Mesendoderm (in vitro differentiated cells): ENCODE measurements at places on chromosomes 5 and 9.

- no peaks in the 10 kb centered on the region for H3K36me3 ChIP-seq
- H3K27me3 ChIP-seq, result no peaks in the 10 kb centered on the region
- no peak for DNase-seq
- H3K4me3 ChIP-seq, result no peak overlapping the region
- H3K27ac ChIP-seq, result no peak overlapping the region
These were observed 12.6 kb upstream of the LPCAT1 start for GRCh38 chr5:1536322-1536845.

DNA sequence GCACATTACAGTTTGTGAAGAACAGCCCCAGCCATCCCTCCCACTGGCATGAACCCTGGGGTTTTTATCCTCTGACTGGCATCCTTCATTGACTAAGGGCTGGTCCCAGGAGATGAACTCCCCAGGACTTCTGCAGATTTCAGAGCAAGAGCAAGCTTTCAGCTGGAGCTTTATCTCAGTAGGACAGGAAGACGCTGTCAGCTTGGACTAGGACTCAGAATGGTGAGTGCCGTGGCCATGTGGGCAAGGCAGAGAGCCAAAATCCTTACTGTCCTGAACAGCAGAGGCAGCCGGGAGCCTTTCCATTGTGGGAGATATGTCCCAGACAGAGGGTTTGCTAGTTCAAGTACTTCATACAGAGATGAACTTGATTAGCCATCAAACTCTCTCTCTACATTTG is 3.2 kb upstream of the ACOT12 start:
- H3K36me3 ChIP-seq, result no peaks in the 10 kb centered on the region
- H3K4me3 ChIP-seq, result no peak overlapping the region
- H3K27me3 ChIP-seq, result no peaks in the 10 kb centered on the region

DNA sequence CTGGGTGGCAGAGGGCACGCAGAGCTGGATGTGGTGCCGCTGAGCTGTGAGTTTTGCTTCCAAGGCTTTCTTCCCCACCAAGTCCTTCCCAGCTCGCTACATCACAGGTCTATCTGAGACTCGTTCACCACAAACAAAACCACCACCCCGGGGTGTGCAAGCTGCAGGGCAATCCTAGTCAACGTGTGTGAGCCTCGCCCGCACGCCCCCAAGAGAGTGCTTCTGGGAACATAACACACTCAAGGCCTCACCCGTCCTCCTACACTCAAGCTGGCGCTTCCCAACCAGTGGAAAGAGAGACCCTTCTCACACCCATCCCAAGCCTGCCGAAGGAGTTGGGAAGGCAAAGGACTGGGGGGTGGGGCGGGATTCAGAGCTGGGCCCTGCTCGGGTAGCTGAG is 10.6 kb downstream of the SNAPC4 start:
- no peak for DNase-seq
- no peak overlapping the region for H3K27ac ChIP-seq
- no peaks in the 10 kb centered on the region for H3K27me3 ChIP-seq
- peaks cover 25% of the 10 kb centered on the region for H3K36me3 ChIP-seq
- no peak overlapping the region for H3K4me3 ChIP-seq

GRCh38 chr5:89991592-89991991 is 418.0 kb downstream of the CETN3 start:
- no peak overlapping the region for H3K27ac ChIP-seq

GRCh38 chr5:121596882-121597281 is 254.8 kb upstream of the FTMT start:
- no peak overlapping the region for H3K27ac ChIP-seq
- DNase-seq, result peak; percentile 16
- H3K4me1 ChIP-seq, result no peaks in the 10 kb centered on the region
- H3K27me3 ChIP-seq, result no peaks in the 10 kb centered on the region
- H3K4me3 ChIP-seq, result no peak overlapping the region

GRCh38 chr9:135882011-135882410 is 25.3 kb downstream of the CAMSAP1 start:
- no peaks in the 10 kb centered on the region for H3K36me3 ChIP-seq
- DNase-seq, result peak; percentile 59
- no peak overlapping the region for H3K27ac ChIP-seq
- H3K4me1 ChIP-seq, result peaks cover 8% of the 10 kb centered on the region
- no peaks in the 10 kb centered on the region for H3K27me3 ChIP-seq

DNA sequence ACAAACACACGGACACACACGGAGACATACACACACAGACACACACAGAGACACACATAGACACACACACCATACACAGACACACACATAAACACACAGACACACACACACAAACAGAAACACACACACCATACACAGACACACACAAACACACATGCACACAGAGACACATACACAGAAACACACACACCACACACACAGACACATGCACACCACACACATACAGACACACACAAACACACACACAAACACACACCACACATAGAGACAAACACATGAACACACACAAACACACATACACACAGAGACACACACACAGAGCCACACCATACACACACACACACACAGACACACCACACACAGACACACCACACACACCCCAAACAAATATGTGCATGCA is 152.7 kb upstream of the FOXD4L5 start:
- H3K27ac ChIP-seq, result no peak overlapping the region
- H3K27me3 ChIP-seq, result no peaks in the 10 kb centered on the region
- no peaks in the 10 kb centered on the region for H3K36me3 ChIP-seq
- no peaks in the 10 kb centered on the region for H3K4me1 ChIP-seq

DNA sequence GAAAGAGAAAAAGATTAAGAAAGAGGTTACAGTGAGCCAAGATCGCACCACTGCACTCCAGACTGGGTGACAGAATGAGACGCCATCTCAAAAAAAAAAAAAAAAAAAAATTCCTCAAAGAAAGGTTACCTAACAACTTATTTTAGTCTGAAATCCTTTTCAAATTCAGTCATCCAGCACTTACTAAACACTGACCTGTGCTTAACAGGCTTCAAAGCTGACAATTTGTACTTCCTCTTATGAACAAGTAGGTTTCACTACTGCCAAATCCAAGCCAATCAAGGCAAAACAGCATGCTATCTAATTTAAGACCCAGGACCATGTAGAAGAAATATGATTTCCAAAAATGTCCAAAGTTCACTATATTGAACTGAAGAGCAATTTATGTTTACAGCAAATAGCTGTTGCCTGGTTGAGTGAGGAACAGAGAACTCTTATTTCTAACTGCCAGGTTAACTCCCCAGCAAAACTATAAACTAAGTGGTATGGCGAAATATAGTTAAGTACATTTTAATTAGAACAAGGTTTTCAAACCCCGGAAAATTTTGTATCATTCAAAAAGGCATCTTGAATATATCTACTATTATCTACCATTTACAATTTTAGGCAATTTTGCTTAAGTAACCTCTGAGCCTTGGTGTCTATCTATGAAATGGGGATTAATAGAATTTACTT is 13.4 kb downstream of the PWWP2A start:
- H3K4me1 ChIP-seq, result no peaks in the 10 kb centered on the region
- H3K27ac ChIP-seq, result no peak overlapping the region
- H3K4me3 ChIP-seq, result no peak overlapping the region
- H3K36me3 ChIP-seq, result no peaks in the 10 kb centered on the region
- no peaks in the 10 kb centered on the region for H3K27me3 ChIP-seq

GRCh38 chr5:149452007-149452664 is 73.0 kb upstream of the IL17B start:
- no peaks in the 10 kb centered on the region for H3K4me1 ChIP-seq
- H3K36me3 ChIP-seq, result no peaks in the 10 kb centered on the region
- H3K27me3 ChIP-seq, result no peaks in the 10 kb centered on the region
- DNase-seq, result peak; percentile 95
- H3K27ac ChIP-seq, result peak overlapping the region; percentile 13
- no peak overlapping the region for H3K4me3 ChIP-seq

DNA sequence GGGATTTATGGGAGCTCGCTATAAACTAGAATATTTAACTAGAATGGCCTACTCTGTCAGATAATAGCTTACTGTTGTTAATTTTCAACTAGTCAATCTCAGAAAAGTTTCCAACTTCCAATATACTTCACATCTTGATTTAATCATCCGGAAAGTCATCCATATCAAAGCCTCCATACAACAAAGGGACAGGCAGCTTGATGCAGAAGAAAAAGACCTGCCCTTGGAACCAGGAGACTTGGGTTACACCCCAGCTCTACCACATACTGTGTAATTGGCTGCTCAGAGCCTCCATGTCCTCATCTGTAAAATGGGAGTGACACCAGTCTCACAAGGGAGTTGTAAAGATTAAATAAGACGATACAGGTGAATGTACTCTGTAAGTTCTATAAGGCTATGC is 1.9 kb downstream of the PTPN3 start:
- no peak overlapping the region for H3K4me3 ChIP-seq
- peaks cover 2% of the 10 kb centered on the region for H3K4me1 ChIP-seq
- H3K27me3 ChIP-seq, result peaks cover 24% of the 10 kb centered on the region
- no peak overlapping the region for H3K27ac ChIP-seq
- no peak for DNase-seq
- no peaks in the 10 kb centered on the region for H3K36me3 ChIP-seq

- H3K27me3 ChIP-seq, result no peaks in the 10 kb centered on the region
- H3K4me3 ChIP-seq, result no peak overlapping the region
- DNase-seq, result no peak
These were observed 16.6 kb downstream of the POU5F2 start for GRCh38 chr5:93724791-93725190.

- H3K4me3 ChIP-seq, result no peak overlapping the region
- DNase-seq, result no peak
- no peaks in the 10 kb centered on the region for H3K4me1 ChIP-seq
- H3K27ac ChIP-seq, result no peak overlapping the region
- no peaks in the 10 kb centered on the region for H3K36me3 ChIP-seq
- no peaks in the 10 kb centered on the region for H3K27me3 ChIP-seq
These were observed 223.2 kb downstream of the CACNA1B start for GRCh38 chr9:138100711-138101350.

- no peak overlapping the region for H3K4me3 ChIP-seq
- H3K27ac ChIP-seq, result no peak overlapping the region
- no peaks in the 10 kb centered on the region for H3K4me1 ChIP-seq
- no peaks in the 10 kb centered on the region for H3K27me3 ChIP-seq
- no peak for DNase-seq
These were observed 47.8 kb downstream of the THOC3 start for GRCh38 chr5:175920231-175920811.

DNA sequence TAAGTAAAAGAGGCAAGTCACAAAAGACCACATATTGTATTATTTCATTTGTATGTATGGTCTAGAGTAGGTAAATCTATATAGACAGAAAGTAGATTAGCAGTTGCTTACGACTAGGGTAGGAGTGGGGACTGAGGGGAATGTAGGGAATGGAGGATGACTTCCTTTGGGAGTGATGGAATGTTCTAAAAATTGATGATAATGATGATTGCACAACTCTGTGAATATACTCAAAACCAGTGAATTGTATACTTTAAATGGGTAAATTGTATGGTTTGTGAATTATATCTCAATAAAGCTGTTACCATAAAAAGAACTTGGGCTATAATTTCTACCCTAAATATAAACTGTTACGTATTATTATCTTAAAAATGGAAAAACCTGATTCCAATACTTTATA is 35.0 kb downstream of the ADAMTS6 start:
- DNase-seq, result no peak
- H3K27me3 ChIP-seq, result no peaks in the 10 kb centered on the region
- H3K4me1 ChIP-seq, result no peaks in the 10 kb centered on the region
- no peak overlapping the region for H3K4me3 ChIP-seq
- no peak overlapping the region for H3K27ac ChIP-seq

GRCh38 chr9:8115570-8115969 is 316.0 kb upstream of the DMAC1 start:
- no peak overlapping the region for H3K4me3 ChIP-seq
- DNase-seq, result no peak
- H3K36me3 ChIP-seq, result no peaks in the 10 kb centered on the region
- H3K4me1 ChIP-seq, result peaks cover 2% of the 10 kb centered on the region

DNA sequence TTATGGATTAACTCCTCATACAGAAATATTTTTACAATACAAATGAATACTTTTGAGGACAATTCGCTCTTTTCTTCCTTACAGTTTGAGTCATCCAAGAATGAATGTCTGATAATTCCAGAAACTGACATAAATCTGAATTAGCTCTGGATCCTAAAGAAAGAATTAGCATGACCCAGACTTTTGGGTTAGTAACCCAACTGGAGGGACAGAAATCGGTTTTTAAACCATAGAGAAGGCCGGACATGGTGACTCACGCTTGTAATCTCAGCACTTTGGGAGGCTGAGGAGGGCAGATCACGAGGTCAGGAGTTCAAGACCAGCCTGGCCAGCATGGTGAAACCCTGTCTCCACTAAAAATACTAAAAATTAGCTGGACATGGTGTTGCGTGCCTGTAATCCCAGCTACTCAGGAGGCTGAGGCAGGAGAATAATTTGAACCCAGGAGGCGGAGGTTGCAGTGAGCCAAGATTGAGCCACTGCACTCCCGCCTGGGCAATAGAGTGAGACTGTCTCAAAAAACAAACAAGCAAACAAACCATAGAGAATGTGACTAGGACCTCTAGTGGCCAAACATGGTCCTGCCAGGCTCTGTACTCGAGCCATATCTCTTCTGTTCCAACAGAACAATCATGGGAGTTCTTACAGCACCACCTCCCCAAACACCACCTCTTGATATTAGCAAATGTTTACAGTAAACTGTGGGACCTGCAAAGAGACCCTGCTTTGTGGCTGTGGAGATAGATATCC is 44.8 kb downstream of the LURAP1L start:
- no peaks in the 10 kb centered on the region for H3K36me3 ChIP-seq
- peak; percentile 63 for DNase-seq
- no peak overlapping the region for H3K27ac ChIP-seq
- H3K4me3 ChIP-seq, result no peak overlapping the region

DNA sequence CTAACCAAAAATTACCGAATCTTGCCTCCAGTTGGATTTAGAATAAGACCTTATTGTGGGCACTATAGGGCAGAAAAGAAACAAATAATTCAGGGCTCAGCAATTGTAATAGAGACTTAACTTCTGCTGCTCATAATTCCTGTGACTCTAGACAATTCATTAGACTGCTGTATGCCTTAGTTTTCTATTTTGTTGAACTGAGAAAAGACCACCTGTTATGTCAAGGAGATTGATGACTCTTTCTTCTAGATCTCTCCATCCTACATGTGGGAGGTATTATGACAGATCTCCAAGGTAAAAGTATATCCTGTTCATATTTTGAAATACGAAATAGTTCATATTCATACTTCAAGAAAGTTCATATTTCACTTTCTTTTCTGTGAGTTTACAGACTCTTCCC is 605.1 kb downstream of the PSAT1 start:
- H3K27me3 ChIP-seq, result no peaks in the 10 kb centered on the region
- no peak for DNase-seq
- no peak overlapping the region for H3K27ac ChIP-seq
- no peak overlapping the region for H3K4me3 ChIP-seq
- H3K36me3 ChIP-seq, result no peaks in the 10 kb centered on the region
- H3K4me1 ChIP-seq, result no peaks in the 10 kb centered on the region

GRCh38 chr9:38432922-38433510 is 8.8 kb upstream of the IGFBPL1 start:
- H3K27ac ChIP-seq, result peak overlapping the region; percentile 78
- no peaks in the 10 kb centered on the region for H3K36me3 ChIP-seq
- no peaks in the 10 kb centered on the region for H3K27me3 ChIP-seq
- H3K4me3 ChIP-seq, result no peak overlapping the region
- H3K4me1 ChIP-seq, result peaks cover 14% of the 10 kb centered on the region
